Hematopoietic multipotent progenitor cell treated with erythropoietin and hydrocortisone succinate and interleukin-3 and kit ligand, for 4 days (in vitro differentiated cells): ENCODE measurements at places on chromosomes 1 and 21.

- no peak for DNase-seq
Measured at GRCh38 chr21:36981049-36981391, 14.6 kb upstream of the HLCS start.

- DNase-seq = no peak
Measured at GRCh38 chr1:157852476-157852875, 10.9 kb upstream of the CD5L start.

GRCh38 chr21:44013380-44014088, 1.4 kb downstream of the TRAPPC10 start:
- peak; percentile 73 for DNase-seq

- DNase-seq = peak; percentile 43
Measured at GRCh38 chr1:59552007-59552406, 255.1 kb downstream of the FGGY start.

DNA sequence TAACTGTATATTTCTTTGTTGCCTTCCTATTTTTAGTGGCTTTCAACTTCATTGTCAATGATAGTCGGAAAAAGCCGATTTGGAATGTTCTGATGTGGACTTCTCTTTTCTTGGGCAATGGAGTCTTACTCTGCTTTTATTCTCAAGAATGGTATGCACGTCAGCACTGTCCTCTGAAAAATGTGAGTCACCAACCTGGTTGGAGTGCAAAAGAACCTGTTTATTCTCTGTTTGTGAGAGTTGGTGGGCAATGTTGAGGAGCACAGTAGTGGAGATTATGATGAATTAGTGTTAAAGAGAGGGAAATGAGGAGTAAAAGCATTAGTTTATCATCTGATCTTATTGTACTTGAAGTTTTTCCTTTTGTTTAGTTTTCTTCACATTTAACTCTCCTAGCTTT, 14.5 kb upstream of the AXDND1 start:
- DNase-seq = no peak

- DNase-seq = peak; percentile 47
Measured at GRCh38 chr21:23452384-23453083, 2154.7 kb downstream of the MRPL39 start.

DNA sequence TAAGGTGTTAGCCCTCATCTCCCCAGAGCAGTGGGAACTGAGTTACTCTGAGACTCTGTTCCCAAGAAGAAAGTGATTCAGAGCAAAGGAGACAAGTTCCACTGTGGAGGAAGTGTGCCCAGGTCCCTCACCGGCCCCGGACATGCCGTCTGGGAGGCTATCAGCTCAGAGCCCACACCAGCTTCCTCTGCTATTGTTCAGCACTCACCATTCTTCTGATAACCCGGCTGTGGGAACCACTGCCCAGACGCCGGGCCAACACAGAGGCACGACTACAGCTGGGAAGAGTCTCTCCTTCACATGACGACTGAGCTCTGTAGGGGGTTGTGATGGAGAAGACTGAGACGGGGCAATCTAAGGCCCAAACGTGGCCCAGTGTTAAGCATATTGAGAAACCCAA, 34.2 kb upstream of the GJA5 start:
- DNase-seq = peak; percentile 72

DNA sequence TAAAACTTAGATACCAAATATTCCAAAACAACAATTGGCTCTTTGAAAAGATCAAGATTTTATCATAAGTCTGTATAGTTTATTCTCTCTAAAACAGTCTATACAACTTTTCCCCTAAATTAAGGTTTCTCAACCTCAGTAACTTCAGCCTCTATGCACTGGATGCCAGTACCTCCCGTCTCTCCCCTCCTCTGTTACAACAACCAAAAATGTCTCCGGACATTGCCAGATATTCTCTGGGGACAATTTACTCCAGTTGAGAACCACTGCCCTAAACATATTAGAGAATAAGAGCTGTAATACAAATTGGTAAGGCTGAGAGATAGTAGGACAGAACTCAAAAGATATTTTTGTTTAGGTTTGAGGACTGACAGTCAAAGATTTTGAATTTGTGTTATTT, 71.6 kb downstream of the TMEM200B start:
- DNase-seq = no peak

GRCh38 chr1:2476061-2476999, at the start of gene PLCH2:
Gene PLCH2, plus strand, starts transcription at chr1:2476289. Its CDS starts 300 bp downstream, at chr1:2476589.
- no peak for DNase-seq

- DNase-seq = no peak
Measured at GRCh38 chr21:45377866-45378257, 27.1 kb upstream of the COL18A1 start.

DNA sequence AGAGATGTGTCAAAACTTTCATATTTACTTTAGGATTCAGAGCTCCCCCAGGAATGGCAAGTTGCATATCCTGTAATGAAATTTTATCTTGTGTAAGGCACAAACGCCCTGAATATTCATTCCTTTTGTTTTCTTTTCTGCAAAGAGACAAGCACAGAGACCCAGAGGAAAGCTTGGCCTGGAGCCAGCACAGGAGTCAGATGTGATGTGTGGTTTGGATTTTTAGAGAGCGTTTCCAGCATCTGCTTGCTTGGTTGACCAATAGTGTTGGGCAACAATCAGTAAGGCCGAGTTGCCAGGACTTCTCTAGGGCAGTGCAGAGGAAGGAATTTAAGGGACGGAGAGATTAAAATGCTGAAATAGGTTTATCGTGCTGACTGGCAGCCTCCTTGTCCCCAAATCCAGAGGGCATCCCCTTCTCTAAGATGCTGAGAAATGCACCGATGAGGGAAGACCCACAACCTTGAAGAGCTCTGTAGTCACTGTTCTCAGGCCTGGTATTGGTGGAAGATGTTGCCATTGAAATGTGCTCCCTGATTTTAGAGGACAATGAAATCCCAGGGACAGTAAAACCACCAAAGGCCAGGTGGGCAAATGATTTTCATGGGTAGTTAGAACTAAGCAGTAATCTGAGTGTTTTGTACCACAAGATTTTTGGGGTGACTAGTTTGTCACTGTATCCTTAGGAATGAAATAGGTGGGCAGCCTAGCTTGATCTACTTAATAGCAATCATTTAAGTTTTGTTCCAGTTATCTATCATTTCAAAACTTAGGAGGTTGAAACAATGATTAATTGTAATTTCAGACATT, 37.9 kb upstream of the RHOU start:
- DNase-seq = peak; percentile 82

- no peak for DNase-seq
Measured at GRCh38 chr1:60668585-60668984, 413.8 kb upstream of the NFIA start.
